ENCODE measurements at places on chromosomes 1 and 21.
A peak's percentile ranks its signal among the peaks of the same experiment; 100 is the strongest.

DNA sequence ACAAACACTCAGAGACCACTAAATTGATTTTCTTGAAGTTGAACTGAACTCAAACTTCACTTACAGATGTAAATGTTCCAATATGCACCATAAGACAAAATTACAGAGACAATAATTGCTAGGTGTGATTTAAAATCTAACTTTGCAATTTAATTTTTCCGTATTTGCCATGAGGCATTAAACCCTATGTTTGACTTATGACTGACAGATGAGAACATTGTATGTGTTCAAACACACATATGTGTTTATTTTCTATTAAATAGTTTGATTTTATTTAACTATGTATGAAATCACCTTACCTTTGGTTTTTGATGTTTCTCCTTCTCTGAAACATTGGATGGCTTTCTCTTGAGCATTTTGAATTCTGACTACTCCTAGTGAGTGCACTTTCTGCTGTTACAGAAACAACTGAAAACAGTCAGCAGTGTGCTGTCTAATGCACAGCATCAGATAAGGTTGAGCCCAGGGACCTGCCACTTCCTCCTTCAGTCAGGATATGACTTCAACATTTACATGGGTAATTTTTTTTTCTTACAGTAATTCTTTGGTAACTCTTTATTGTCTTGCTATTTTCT is at the start of gene SAMSN1:
Gene SAMSN1, minus strand, starts transcription at position 410 of the 575 bp plus-strand sequence. Its CDS starts 54 bp downstream, at position 356.
- DNase-seq = peak; percentile 61

DNA sequence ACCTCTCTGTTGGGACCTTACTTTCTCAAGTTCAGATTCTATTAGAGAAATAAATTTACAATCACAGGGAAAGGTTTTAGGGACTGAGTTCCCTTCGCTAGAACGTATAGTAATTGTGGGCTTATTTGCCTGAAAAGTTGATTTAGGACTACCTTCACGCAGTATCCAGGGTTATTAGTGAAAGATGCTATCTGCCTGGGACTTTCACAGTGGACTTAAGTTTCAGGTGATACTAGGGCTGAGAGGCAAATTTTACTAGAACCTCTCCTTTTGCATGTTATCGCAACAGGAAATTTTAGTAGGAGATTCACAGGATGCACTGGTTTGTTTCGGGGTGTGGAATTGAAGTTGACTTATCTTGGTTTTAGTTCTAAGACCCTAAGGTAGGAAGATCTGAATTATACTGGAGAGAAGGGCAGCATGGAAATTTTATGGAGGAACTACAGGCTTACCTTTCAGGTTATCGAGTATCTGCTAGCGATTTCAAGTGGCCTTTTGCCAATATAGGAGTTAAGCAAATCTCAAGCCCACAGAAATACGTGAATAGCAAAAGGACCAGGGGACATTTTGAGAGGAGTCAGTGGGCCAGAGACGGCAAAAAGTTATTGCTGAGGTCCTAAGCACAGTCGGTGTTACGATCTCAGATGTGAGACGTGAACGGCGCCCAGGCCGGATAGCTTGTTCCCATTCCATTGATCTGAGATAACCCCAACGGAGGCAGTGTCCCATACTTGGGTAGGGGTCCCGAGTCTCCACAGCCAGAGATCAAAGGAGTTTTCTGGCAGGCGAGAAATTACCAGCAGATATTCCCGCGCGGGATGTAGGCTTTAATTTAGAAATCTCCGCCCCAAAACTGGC is 723 bp upstream of the GNAI3 start:
- no peak for DNase-seq

GRCh38 chr1:38528623-38529022 is 330.9 kb downstream of the RRAGC start:
- no peak for DNase-seq

- no peak for DNase-seq
These were observed 9.4 kb downstream of the PROX1 start for GRCh38 chr1:213997038-213997771.

GRCh38 chr1:243798726-243799125 is 51.3 kb downstream of the AKT3 start:
- DNase-seq = no peak

DNA sequence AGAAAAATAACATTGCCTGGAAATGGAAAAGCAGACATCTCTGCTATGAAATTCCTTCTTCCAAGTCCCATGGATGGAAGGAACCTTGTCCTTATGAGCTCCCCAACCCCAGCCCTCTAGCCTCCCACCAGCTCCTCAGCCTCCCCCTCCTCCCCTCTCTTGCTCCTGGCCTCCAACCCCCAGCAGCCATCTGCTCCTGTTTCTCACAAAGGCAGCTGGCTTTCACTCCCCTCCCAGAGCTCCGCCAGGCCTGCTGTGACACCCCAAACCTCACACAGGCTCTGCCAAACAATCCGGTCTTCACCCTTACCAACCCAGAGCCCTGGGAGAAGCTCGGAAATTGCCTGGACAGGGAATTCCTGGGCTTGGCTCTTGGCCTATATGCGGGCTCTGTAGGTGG is 69.2 kb downstream of the KLHDC7A start:
- no peak for DNase-seq

GRCh38 chr1:229325853-229326487 is 16.9 kb downstream of the CCSAP start:
- no peak for DNase-seq

GRCh38 chr1:161817176-161817730 is 51.1 kb downstream of the ATF6 start:
- DNase-seq = no peak

- no peak for DNase-seq
These were observed 20.2 kb upstream of the ERO1B start for GRCh38 chr1:236301958-236302335.

DNA sequence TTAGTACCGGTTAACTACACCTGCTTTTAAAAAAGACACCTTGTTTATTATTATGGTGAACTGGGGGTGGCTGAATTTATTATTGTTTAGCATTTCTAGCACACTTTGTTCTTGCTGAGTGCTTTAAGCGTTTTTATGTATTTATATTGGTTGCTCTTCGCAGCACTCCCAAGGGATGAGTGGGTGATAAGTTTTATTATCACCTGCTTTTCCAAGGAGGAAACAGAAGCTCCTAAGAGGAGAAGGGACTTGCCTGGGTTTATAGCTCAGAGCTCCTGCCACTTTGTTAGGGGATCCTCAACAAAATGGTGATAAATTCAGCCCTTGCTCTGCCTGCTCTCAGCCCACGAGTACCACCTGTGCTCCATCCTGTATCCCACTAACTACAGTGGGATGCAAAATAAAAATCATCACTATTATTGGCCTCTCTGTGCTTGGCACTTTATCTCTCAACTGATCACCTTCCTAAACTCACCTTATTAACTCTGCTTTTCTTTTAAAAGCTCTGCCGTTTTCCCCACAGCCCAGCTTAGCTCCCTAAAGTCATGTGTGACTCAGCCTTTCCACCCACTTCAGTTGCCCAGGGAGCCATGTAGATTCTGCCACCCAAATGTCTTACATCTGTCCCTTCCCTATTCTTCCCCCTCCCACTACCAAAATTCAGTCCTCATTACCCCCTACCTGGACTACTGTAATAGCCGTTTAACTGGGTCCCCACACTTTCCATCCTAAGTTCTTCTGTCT is 44.5 kb downstream of the BCL9 start:
- DNase-seq = no peak

DNA sequence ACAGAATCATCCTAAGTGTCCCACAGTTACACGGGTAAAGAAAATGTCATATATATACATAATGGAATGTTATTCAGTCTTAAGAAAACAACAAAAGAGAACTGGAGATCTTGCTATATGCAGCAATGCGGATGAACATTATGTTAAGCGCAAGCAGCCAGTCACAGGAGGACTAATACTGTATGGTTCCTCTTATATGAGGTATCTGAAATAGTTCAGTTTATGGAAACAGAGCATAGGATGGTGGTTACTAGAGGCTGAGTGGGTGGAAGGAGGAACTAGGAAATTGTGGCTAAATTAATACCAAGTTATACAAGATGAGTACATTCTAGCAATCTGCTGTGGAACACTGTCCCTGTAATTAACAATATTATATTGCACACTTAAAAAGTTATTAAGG is 834.3 kb downstream of the KCNT2 start:
- DNase-seq = no peak

DNA sequence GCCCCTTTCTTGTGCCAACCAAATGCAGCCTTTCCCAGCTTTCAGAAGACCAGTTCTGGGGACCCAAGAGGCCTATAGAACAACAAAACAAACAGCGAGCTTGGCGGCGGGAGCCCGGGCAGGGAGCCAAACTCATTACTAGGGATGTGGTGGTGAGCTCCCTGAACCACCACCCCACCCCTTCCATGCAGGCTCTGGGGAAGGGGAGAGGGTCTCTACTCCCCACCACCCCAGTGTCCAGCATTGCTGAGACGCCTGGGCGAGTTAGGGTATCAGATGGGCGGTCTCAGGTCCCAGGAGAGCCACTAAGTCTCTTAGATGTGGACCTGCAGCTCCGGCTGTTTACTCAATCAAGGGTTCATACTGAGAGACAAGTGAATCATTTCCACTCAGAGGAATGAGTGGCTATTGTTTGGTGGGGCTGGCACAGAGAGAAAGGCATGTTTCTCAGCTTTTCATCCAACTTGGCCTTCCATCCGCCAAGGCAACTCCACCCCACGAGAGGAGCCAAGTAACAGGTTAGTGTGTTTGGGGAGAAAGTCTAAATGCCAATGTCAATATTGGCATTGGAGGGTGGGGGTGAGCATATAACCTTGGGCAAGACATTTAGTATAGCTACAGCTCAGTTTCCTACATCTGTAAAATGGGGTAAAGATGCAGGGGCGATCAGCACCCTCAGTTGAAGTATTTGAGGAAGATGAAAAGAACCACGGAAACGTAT is 40.9 kb downstream of the PLXNA2 start:
- DNase-seq = no peak

Data from T-helper 2 cell (primary cell).